Activated CD4-positive, CD25-positive, alpha-beta regulatory T cell (primary cell): ENCODE measurements at places on chromosomes 6 and 20.

GRCh38 chr6:110295451-110296165 is 62.5 kb downstream of the METTL24 start:
- no peak for DNase-seq

GRCh38 chr20:8095648-8096572 is 36.2 kb upstream of the PLCB1 start:
- no peak for DNase-seq

DNA sequence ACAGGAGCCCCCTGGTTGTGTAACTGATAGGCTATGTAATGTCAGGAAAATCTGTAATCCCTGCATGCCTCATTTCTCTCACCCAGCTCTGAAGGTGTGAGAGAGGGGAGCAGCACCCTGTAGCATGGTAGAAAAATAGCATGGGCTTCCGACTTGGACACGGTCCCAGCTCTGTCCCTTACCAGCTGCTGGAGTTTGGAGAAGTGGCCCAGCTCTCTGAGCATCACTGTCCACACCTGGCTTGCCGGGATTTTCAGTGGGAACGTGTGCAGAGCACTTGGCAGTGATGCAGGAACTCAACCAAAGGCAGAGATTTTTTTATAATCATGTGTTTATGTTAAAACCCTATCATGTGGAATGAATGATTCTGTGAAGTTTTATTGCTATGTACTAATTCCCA is 34.6 kb downstream of the STK35 start:
- DNase-seq: no peak

DNA sequence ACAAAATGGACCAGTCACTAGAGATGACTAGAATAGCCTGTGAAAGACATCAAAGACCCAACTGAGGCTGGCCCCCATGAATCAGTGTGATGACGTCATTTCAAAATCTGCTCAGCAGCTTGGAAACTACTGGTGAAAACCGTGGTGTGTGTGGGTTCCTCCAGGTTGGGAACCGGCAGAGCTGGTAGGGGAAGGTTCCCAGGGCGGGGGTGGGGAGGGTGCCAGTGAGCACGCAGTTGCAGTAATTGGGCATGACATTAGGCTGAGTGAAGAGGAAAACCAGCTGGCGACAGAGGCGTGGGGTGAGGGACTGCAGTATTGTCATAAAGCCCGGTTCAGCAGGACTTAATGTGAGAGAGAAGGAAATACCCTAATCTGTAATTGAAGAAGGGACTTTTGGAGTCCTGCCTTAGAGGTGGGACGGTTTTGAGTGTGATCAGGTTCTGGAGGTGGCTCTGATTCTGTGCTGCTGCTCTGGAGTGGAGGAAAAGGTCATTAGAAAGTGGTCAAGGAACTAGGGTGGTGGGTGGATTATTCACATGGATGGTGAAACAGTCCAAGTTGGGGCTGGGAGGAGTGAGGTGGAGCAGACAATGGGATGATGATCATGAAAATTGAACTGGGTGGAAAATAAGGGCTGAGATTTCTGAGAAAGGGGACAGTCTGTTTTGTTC is 52.0 kb upstream of the MTHFD1L start:
- DNase-seq: no peak

DNA sequence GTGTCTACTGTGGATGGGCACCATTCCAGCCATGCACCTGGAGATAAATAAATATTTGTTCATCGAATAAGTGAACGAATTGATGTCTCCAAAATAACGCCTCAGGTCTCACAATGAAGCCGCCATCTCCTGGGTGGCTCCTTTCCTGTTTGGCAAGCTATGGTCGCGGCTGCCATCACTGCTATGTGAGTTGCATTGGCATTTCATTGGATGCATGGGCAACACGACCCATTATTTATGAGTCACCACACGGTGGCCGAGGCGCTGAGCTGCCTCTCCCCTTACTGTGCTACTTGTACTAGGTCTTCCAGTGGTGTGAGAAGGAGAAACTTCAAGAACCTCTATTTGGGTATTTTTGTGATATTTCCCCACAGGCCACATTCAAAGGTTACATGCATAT is 21.3 kb upstream of the PDE10A start:
- DNase-seq: no peak

GRCh38 chr6:112683926-112684325 is 336.8 kb downstream of the RFPL4B start:
- no peak for DNase-seq

DNA sequence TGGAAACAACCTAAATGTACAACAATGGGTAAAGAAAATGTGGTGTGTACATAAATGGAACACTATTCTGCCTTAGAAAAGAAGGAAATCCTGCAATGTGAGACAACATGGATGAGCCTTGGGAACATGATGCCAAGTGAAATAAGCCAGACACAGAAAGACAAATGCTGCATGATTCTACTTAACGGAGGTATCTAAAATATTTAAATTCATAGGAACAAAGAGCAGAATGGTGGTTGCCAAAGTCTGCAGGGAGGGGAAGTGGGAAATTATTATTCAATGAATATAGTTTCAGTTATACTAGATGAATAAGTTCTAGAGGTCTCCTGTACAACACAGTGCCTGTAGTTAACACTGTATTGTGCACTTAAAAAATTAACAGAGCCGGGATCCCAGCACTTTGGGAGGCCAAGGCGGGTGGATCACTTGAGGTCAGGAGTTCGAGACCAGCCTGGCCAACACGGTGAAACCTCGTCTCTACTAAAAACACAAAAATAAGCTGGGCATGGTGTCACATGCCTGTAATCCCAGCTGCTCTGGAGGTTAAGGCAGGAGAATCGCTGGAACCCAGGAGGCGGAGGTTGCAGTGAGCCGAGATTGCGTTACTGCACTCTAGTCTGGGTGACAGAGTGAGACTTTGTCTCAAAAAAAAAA is 71.4 kb upstream of the SNX9 start:
- no peak for DNase-seq

DNA sequence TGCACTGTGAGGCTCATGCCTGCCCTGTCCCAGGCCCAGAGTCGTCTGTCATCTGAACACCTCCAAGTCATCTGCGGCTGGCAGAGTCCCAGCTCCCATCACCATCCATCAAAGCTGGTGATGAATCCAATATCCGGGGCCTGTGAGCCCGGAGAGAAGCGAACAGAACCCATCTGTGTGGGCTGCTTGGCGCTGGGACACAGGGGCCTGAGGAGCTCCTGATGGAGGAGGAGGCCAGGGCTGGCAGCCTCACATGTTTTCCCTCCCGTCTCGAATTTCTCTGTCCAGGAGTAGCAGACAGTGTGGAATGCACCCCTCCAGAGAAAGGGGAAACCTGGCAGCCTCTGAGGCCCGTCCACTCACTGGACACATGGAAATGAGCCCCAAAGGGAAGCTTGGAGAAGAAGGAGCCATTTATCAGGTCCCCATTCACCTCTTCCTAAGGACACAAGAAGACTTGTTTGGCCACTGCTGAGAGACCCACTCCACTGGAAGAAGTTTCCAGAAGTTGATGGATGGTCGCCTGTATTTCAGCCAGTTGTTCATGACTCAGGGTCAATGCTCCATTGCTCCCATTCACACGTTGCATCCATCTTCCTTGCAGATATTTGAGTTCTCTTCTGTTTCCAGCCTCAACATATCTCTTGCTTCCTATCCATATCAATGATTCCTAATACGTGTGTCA is 307.5 kb upstream of the SULF2 start:
- no peak for DNase-seq

- DNase-seq: no peak
Measured at GRCh38 chr6:85360794-85361642, 88.9 kb upstream of the NT5E start.

DNA sequence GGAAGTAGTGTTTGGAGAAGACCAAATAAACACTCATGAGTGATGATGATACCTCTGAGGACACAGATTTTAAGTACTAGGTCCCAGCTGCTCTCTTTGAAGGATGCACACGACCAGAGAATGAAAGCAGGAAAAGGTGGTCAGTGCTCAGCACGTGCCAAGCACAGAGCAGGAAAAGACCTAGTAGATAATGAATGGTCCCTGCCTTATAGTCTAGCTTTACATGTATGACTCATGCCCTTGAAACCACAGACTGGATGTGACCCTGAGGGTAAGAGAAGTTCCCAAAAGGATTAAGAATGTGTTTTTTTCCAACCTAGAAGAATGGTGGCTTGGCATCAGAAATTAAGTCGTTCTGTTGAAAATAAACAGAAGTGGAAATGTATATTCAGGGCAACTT is 2.8 kb upstream of the MC3R start:
- DNase-seq: no peak

DNA sequence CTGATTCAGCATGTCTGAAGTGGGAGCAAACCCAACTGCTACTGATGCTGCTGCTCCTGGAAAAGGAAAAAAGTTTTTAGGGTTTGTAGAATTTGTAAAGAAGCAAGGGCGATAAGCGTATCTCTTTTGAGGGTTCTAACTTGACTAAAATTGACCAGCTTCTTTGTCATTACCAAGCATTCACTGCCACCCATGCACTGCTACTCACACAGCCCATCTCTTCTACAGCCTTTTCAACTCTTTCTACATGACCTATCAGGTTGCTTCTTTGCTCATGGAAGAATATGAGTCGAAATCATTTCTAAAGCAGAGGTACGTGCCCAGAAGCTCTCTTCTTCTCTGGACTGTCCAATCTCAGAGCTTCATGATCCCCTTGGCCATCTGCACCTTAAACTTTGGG is 570.9 kb downstream of the EPHA7 start:
- DNase-seq: no peak

- DNase-seq: no peak
Measured at GRCh38 chr6:127878115-127878514, 22.7 kb downstream of the THEMIS start.

DNA sequence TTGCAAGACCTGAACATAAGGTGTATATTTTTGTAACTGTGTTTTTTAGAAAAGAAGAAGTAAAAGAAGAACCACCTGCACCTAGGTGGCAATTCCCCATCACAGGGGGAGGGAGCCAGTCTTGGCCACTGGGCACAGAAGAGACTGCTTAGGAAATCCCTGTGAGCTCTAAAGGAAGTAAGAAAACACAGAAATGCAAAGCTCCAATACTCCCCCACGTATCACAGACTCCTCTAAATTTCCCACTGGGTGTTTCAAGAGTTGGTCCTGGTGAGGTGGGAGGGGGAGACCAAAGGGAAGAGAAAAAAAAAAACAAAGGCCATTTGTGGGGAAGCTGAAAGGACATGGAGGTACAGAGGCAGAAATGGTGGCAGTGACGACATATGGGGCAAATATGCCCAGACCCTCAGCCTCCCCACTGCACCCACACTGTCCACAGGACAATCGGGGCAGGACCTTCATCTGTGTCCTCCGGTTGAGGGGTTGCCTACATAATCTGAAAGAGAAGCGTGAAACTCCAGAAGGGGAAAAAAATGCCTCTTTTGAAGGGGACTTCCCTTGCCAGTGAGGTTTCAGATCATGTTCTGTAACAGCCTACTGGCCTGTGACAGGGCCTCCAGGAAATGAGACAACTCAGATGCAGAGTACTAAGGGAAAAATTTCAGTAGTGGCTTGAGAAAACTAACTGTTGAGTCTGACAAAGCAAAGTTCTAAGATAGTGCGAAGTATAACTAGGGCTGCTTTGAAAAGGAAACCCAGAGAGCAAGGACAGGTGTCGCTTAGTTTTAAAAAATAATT is 226.2 kb upstream of the MARCKS start:
- no peak for DNase-seq

DNA sequence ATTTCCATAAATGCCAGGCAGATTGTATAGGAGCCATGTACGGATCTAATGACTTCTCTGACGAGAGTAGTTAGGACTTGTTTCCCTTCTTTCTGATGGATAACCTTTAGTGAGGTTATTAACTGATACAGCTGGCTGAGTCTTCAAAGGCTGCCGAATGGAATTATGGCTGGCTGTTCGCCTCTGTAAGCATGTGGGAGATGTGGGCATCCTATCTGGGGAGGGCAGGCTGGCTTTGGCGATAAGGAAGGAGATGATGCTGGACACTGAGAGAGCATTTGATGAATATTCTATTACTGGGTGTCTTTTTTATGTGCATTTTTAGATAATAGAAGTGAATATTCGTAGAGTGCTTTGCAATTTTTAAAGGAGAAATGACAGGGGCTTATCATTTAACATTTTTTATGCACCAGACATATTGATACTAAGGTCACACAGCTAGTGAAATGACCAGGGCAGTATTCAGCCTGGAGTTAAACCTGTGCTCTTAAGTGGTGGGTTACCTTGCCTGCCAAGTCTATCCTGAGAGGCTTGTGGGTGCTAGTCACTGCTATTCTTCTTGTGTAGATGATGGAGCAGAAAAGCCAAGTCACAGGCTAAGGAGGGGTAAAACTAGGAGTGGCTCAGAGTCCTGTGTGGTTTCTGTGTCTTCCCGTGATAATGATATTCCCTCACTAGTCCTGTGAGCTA is 3.1 kb downstream of the PBOV1 start:
- no peak for DNase-seq

DNA sequence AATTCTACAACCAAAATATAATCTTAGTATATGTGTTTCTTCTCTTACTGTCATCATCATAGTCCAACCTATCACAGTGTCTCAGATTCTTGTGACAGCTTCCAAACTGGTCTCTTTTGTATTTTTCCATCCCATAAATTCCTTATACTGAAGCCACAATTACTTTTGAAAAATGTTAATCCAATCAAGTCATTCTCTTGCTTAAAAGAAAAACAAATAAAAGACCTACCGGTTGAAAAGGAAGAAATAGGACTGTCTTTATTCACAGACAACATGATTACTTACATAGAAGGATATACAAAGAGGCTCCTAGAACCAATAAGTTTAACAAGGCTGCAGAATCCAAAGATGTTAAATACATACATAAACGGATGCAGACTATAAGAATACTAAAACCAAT is 339.9 kb downstream of the RNGTT start:
- DNase-seq: no peak

- DNase-seq: no peak
Measured at GRCh38 chr6:167781868-167782267, 44.8 kb upstream of the AFDN start.

GRCh38 chr6:32623693-32624092 is 13.5 kb upstream of the HLA-DQA1 start:
- no peak for DNase-seq
